ENCODE measurements at places on chromosomes 3 and 15.

- no peak for DNase-seq
Observed at GRCh38 chr15:97425596-97425995, 534.9 kb upstream of the ARRDC4 start.

GRCh38 chr3:53219895-53220483, 35.8 kb downstream of the TKT start:
- DNase-seq, result peak; percentile 84

- no peak for DNase-seq
Observed at GRCh38 chr15:87487484-87487883, 769.1 kb downstream of the NTRK3 start.

DNA sequence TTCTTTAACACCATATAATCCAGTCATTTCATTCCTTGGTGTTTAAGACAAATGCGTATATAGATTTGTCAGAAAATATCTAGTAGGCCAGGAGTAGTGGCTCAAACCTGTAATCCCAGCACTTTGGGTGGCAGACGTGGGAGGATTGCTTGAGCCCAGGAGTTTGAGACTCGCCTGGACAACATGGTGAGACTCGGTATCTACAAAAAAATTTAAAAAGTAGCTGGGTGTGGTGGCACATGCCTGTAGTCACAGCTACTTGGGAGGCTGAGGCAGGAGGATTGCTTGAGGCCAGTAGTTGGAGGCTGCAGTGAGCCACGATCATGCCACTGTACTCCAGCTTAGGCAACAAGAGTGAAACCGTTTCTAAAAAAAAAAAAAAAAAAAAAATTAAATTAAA, 1.9 kb upstream of the MTMR14 start:
- no peak for DNase-seq

DNA sequence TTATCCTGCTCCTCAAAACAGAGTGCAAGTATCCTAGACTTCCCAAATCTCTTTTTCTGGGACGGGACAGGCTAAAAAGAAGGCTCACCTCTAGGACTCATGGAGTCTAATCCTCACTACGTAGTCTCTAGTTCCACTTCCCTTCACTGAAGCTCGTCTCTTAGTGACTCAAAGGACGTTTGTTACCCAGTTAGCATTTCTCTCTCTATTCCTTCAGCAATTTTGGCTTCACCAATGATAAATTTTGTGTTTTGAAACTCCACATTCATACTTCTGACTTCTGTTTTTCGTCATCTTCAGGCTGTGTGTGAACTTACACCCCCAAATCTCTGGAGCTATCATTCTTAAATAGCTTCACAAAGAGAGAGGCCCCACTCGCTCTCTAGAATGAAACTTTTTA, 627.1 kb downstream of the NAALADL2 start:
- DNase-seq, result no peak

All from RKO (cell line).